Activated gamma-delta T cell treated with anti-CD3 and anti-CD28 coated beads, Interleukin-2, amount 50 U/mL, for 16 hours (primary cell): ENCODE measurements at places on chromosomes 16 and 17.

- no peak for DNase-seq
Observed at GRCh38 chr17:68775318-68775717, 174.2 kb upstream of the FAM20A start.

DNA sequence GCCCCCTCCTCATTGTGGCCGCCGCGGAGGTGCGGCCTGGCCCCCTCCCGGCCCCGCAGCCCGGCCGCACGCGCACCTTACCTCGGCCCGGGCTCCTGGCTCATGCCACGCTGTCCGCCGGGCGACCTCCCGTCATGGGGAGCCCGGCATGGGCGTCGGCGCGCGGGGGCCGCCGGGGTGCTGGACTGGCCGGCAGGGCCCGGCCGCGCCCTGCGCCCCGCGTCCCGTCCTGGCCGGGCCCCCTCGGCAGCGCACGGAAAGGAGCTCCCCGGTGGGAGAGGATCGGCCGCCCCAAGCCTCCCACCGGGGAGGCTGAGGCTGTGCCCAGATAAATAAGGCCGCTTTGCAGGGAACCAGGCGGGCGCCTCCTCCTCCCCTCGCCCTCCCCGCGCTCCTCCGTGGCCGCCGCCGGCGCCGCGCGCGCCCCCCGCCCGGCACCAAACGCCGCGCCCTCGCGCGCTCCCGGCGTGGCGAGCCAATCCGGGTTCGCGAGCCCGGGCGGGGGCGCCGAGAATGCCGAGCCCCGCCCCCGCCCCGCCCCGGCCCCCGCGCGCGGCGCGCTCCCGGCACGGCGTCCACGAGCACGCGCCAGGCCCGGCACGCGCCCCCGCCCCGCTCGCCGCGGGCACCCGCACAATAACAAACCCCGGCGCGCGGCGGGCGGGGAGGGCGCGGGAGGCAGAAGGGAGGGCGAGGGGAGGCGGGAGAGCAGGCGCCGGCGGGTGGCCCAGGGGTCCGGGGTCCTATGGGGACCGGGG, at the start of gene FBXL16:
FBXL16 (minus strand) TSS at position 371 of the 758 bp plus-strand sequence. CDS start 8,396 bp downstream, outside the sequence.
- no peak for DNase-seq

DNA sequence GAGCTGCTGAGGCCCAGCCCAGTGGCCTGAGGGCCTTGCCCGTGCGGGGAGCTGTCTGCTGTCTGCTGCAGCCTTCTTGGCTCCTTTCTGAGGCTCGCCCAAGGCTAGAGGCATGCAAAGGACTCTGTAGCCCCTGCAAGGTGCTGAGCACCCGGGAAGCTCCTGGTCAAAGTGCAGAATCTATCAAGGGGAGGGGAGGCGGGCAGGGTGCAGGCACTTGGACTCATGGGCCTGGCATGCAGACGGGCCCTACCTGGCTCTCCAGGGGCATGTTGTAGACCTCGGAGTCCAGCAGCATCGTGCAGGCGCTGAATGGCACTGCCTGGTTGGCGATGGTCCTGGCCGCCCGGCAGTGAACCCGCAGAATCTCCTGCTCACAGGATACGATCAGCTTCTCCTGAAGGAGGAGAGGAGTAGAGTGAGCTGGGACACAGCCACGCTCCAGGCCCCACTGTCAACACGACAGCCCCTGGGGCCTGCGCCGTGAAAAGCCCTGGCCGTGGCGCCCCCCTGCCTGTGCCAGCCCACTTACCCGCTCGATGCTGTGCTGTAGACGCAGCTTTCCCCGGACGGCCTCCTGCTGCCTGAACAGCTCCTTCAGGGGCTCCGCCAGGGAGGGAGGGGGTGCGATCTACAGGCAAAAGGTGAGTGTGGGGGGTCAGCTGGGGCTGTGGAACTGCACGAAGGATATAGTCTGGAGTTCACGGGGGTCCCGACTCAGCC, 57.2 kb downstream of the ZNF778 start:
- no peak for DNase-seq

GRCh38 chr17:75267153-75267410, 3.9 kb downstream of the MIF4GD start:
- no peak for DNase-seq

- no peak for DNase-seq
Observed at GRCh38 chr17:82702231-82702927, 3.9 kb upstream of the RAB40B start.

DNA sequence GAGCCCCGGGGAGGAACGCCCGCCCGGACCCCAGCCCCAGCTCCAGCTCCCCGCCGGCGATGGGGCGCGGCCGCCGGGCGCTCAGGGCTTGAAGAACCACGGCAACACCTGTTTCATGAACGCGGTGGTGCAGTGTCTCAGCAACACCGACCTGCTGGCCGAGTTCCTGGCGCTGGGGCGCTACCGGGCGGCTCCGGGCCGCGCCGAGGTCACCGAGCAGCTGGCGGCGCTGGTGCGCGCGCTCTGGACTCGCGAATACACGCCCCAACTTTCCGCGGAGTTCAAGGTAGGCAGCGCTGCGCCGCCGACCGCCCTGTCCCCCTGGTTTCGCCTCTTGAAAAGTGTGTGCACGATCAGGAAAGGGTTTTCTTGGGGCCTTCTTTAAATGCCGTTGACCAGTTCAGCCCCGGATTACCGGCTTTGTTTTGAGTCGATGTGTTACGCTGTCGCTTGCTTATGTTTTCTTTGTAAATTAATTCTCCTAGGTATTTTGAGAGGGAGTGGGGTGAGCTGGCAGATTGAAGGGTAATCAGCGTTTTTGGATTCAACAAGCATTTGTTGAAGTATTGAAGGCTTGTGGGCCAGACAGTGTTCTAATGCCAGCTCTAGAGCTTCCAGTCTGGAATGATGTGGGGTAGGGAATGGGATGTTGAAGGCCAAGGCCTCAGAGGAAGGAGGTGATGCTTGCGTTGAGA, 681 bp downstream of the USP43 start:
- no peak for DNase-seq

DNA sequence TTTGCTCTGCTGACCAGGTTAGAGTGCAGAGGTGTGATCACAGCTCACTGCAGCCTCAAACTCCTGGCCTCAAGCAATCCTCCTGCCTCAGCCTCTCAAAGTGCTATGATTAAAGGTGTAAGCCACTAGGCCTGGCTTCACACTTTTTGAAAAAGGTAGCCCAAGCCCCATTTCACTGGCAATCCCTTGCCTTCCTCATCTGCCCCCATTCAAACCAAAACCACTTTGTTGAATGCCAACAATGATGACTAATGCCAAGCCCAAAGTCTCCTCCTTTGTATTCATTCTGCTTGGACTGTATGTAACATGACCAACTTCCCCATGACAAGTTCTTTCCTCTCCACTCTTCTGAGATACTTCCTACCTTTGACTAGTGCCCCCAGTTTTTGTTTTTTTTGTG, 33.1 kb downstream of the N4BP1 start:
- no peak for DNase-seq

- no peak for DNase-seq
Observed at GRCh38 chr17:77884019-77884418, 74.5 kb upstream of the TNRC6C start.

GRCh38 chr16:84609563-84610177, 8.2 kb downstream of the COTL1 start:
- DNase-seq = no peak

DNA sequence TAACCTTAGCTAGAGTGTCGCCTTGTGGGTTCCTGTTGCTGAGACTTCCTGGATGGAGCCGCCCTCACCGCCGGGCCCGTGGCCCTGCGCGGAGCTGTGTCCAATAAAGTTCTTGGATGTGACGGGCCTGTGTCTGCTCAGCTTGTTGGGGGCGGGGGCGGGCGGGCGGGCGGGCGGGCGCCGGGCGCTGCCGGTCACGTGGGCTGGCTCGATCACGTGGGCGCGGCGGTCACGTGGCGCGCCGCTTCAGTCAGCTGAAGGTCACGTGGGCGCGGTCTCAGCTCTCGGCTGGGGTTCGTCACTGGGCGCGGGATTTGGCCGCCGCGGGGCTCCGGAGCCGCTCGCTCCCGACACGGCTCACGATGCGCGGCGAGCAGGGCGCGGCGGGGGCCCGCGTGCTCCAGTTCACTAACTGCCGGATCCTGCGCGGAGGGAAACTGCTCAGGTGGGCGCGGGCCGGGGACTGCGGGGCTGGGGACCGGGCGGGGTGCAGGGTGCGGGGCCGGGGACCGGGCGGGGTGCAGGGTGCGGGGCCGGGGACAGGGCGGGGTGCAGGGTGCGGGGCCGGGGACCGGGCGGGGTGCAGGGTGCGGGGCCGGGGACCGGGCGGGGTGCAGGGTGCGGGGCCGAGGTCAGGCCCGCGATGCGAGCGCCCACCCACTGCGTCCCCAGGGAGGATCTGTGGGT, at the start of gene AMDHD2:
AMDHD2 (plus strand) TSS at position 275 of the 687 bp plus-strand sequence; CDS start at position 363, 88 bp downstream.
- peak; percentile 80 for DNase-seq

DNA sequence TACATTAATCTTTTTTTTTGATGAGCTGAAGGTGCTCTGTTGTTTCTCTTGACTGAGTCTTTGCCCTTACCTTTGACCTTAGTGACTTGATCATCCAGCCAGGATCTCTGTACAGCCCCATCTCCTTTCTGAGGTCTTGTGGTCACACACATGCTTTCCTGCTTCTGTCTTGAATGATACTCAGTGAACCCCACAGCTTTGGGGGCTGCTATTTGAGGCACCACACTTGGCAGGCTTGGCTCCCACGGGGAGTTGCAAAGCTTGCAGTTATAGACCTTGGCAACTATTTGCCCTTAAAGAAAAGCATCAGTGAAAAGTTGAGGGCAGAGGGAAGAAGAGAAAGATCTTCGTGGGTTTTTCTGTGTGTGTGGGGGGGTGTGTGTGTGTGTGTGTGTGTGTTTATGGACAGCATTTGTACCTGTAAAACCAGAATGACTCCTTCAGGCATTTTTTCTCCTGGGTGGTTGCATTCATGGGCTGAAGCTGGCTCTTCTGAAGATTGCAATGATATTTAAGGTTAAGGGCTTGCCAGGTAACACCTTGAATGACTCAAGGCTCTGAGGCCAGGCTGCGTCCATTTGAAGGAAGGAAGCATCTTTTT, 101.6 kb downstream of the MSI2 start:
- no peak for DNase-seq

- DNase-seq = no peak
Observed at GRCh38 chr16:75477680-75478473, 13.4 kb upstream of the TMEM170A start.

DNA sequence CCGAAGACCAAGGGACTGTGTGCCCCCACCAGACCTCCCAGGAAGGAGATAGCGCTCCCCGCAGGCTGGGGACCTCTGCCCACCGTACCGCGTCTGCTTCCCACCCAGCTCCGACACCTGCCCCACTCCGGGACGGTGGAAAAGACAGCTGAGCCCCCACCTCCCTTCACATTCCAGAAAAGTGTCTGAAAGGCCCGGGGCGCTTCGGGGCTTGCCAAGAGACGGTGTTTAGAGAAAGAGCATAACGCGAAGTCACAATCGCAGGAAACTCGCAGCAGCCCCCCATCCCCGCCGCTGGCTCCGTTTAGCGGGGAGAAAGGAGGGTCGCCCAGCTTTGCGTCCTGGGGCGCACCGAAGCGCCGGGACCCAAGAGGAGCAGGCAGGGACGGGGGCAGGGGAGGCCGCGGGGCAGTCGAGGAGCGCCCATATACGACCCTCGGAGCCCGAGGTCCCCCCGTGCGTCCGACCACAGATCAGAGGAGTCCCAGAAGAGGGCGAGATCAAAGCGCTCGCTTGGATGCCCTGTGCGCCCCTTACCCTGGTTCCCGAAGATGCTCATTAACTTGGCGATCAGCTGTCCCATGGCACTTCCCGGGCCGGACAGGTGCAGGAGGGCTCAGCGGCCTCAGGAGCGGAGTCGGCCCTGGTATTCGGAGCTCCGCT, 652 bp downstream of the ARL5C start:
- DNase-seq = no peak

DNA sequence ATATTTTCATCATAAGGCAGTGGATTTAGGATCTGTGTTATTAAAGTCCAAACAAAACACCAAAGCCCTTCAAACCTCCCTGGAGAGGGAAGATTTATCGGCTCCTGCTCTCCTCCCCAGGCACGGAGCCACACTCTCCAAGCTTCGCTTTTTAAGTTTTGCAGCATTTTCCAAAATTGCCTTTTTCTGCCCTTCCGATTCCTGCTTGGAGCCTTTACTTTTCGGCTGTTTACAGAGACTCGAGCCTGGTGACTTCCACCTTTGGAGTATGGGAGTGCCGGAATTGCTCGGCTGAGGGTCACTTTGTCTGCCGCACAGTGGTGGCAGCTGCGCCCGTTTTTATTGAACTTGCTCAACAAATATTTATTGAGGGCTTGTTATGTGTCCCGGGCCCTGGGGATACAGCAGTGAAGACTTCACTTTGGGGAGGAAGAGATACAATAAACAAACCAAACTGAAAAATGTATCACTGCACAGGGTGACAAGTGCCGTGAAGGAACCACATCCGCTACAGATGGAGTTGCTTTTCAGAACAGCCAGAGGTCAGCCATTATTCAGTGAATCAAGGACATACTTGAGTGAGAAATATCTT, 185.5 kb downstream of the NTN1 start:
- no peak for DNase-seq

- no peak for DNase-seq
Observed at GRCh38 chr17:79609673-79610645, 892 bp downstream of the RBFOX3 start.

- DNase-seq = no peak
Observed at GRCh38 chr16:14194721-14195120, 123.6 kb downstream of the MRTFB start.
